ENCODE measurements at places on chromosomes 2 and 18.
A peak's percentile ranks its signal among the peaks of the same experiment; 100 is the strongest.

DNA sequence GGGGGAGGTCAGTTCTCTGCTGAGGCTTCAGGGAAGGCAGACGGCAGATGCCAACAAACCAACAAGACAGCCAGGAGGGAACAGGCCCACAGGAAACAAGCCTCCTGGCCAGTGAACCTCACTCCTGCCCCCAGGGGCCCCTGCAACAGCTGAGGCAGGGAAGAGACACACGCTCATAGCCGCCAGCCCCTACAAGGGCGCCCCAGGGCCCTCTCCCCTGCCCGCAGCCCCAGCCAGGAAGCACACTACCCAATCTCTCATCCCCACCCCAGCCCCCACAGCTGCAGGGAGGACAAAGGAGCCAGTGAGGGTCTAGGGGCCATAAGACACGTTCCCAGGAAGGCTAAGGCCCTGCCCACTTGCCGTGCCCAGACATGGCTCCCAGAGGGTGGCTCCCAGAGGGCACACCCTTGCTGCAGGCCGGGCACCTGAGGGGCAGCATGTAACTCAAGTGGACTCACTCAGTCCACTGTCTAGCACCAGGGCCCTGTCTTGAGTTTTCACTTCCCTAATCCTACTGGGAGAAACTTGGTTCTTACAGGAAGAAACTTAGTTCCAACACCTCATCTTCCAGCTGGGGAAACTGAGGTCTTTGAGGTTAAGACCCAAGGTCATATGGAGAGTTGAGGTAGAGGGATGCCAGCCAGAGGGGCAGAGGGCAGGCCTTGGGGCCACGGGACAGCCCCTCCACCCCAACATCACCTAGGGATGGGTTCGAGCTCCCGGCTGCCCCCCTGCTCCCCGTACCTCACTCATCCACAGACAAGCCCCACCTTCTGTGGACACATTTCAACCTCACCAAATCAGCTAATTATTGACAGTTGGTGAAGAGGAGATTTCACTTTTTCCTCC is 37.3 kb downstream of the EMX1 start:
- DNase-seq = no peak

DNA sequence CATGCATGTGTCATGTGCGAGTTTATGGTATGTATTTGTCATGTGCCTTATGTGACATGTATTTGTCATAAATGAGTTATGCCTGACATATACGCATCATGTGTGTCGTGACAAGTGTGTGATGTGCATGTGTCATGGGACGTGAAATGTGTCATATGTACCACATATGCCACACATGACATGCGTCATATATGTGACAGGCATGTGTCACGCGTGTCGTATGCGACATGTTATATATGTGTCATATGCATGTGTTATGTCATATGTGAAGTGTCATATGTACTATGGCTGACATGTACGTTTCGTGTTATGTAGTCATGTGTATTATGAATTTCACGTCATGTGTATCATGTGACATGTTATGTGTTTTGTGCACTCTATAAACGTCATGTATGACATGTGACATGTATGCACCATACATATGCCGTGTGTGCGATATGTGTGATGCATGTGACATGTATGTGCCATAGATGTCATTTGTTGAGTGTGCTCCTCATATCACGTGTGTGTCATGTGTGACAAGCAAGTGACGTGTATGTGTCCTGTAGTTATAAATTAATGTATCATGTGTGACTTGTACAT is 2152.3 kb upstream of the PIK3C3 start:
- no peak for DNase-seq

DNA sequence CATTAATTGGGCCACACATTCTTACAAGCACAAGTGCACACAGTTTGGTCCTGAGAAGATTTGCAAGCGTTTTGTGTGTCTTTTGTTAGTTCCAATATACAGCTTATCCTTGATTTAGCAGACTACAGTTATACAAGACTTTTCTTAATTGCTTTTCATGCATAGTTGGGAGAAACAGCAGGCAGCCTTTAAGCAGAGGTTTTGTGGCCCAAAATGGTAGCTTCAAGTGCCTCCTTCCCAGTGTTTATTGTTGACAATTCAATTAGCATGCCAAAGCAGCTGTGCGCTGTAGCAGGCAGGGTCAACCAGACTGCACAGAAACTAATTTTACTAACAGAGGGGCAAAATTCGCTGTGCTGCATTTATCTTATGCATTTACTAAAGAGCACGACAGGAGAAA is 47.5 kb downstream of the FRZB start:
- DNase-seq = no peak

DNA sequence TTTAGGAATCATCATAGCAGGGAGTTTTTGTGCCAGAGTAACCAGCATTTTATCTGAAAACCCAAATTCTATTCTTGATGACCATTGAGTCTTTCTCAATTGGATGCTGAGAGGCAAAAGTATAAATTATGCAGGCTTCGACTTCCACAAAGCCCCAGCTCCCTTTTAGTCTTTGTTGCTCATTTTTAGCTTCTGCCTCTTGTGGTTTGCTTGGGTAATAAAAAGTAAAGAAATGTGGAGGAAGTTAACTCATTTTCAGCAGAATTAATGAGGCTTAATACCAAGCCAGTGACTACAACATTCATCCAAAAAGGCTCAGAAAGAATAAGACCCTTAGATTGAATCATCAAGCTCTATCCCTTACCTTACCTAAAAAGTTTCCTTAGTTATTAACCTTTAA is 18.6 kb downstream of the ERMN start:
- DNase-seq = no peak

DNA sequence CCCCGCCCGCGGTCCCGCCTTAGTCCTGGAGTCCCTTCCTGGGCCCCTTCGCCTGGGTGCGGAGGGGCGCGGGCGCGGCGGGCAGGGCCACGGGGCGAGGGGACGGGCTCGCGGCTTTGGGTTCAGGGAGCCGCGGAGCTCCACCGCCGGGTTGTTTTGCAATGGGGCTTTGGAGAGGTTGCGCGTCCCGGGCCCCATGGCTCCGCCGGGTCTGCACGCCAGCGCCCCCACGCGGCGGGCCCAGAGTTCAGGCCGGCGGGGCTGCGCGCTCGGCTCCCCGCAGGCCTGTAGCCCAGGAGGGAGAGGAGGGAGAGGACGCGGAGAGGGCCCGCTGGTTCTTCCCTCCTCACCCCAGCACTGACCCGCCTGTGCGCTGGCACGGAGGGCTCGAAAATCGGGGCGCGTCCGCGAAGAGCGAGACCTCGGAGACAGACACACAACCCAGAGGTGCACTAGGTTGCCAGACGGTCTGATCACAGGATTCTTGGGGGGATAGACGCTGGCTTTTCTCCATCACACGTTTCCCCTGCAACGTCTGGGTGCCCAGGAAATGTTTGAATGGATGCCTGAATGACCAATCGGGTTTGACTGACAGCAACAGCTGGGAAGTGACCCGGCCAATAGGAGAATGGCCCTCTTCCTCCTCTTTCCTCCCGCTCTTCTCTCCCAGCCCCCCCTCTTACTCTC is 4.9 kb upstream of the SIX2 start:
- no peak for DNase-seq

DNA sequence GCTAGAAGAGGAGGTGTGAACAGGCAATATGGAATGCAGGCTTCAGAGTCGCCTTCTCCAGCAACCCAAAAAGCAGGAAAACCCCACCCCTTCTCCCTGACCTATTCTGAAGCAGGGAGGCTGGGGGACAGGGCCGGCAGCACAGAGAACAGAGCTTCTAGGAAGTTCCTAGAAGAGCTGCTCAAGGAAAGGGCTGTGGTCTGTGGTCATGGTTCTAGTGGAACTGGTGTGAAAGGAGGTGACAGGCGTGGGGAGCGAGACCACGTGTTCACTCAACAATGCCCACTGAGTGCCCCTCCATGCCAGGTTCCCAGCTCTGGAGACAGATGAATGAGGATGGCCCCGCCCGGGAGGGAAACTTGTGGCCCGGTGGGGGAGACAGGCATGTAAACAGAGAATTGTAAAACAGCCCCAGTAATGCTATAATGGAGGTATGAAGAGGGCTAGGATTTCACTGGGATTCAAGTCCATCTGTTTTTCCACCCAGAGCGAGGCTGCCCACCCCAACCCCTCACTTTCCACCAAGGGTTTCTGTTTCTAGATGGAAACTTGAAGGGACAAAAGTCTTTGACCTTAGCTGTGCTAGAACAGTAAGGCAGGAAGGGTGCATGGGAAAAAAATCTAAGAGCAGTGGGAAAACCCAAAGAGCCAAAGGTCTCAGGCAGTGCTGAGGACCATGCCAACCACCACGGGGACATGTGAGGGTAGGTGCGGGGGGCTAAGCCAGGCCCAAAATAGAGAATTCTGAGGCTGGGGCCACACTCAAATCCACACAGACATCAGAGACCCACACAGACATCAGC is 71.8 kb downstream of the TNS1 start:
- no peak for DNase-seq

GRCh38 chr2:235106874-235107639 is 155.2 kb downstream of the SH3BP4 start:
- DNase-seq = no peak

DNA sequence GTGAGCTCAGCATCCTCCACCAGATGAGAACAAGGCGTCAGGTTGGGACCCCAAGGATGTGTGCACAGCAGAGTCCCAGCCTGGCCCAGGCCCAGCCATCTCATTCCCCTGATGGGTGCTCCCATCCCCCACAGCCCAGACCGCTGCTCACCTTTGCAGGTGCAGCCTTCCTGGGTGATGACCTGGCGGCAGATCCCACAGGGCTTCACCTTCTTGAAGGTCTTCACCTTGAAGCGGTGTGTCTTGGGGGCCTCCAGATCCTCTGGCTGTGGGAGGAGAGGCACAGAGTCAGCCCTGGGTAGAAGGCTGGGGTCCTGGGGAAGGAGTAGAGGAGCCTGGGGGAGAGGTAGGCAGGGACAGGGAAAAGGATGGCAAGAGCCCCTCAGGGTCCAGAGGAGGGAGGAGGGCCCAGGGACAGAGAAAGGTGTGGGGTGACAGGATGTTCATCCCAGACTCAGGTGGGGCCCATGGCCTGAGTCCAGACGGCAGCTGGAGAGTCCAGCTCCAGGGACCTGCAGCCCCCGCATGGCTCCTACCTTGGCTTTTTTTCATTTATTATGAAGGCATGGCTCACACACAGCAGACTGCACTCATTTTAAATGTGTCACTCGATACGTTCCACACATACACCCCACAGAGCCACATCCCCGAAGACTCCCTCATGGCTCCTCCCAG is 11.9 kb downstream of the TNS1 start:
- no peak for DNase-seq

GRCh38 chr2:149080971-149081370 is 42.5 kb downstream of the LYPD6B start:
- DNase-seq = no peak

- DNase-seq = no peak
Measured at GRCh38 chr2:11073251-11073650, 82.0 kb upstream of the SLC66A3 start.

- no peak for DNase-seq
Measured at GRCh38 chr2:98383166-98383565, 36.9 kb downstream of the CNGA3 start.

- DNase-seq = no peak
Measured at GRCh38 chr2:182933629-182934028, 67.2 kb upstream of the FRZB start.

- no peak for DNase-seq
Measured at GRCh38 chr2:191615596-191615995, 62.3 kb upstream of the NABP1 start.

DNA sequence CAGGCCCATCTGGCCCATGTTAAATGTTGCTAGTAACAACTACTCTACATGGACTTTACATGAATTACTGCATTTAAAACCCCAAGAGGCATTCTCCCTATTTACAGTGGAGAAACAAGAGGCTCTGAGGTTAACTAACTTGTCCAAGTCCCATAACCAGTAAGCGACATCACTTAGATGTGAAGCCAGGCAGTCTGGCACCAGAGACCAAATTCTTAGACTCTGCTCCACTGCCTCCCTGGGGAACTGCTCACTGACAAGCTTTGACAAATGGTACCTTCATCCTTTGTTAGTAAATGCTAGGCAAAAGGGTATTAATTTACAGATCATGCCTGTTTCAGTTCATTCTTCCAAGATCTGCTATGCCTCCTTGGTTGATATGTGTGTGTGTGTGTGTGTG is 124.8 kb downstream of the AFF3 start:
- no peak for DNase-seq

- no peak for DNase-seq
Measured at GRCh38 chr2:218927876-218928275, 31.6 kb upstream of the CDK5R2 start.

DNA sequence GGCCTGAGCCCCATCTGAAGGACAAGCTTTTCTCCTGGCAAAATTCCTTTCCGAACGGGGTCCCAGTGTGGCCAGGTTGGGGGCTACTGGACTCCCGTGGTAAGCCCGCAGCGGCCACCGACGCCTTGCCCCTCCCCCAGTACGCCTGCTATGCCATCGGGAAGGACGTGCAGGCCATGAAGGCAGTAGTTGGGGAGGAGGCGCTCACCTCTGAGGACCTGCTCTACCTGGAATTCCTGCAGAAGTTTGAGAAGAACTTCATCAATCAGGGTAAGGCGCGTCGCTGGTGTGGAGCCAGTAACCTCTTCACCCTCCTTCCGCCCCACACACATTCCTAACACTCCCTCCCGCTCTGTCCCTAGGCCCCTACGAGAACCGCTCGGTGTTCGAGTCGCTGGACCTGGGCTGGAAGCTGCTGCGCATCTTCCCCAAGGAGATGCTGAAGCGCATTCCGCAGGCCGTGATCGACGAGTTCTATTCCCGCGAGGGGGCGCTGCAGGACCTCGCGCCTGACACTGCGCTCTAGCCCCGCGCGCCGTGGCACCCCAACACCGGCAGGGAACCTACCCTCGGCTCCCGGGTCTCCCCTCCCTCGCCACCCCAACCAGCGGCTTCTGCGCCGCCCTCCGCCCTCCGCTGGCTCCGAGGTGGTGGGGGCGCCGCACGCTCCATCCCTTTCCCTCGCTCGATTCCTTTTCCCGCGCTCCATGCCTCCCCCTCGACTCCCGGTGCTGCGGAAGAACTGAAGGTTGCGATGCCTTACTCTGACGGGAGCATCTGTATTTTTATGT is 13.6 kb upstream of the ANKRD53 start:
- DNase-seq = peak; percentile 70

GRCh38 chr2:158529379-158530259 is 72.9 kb downstream of the PKP4 start:
- no peak for DNase-seq

DNA sequence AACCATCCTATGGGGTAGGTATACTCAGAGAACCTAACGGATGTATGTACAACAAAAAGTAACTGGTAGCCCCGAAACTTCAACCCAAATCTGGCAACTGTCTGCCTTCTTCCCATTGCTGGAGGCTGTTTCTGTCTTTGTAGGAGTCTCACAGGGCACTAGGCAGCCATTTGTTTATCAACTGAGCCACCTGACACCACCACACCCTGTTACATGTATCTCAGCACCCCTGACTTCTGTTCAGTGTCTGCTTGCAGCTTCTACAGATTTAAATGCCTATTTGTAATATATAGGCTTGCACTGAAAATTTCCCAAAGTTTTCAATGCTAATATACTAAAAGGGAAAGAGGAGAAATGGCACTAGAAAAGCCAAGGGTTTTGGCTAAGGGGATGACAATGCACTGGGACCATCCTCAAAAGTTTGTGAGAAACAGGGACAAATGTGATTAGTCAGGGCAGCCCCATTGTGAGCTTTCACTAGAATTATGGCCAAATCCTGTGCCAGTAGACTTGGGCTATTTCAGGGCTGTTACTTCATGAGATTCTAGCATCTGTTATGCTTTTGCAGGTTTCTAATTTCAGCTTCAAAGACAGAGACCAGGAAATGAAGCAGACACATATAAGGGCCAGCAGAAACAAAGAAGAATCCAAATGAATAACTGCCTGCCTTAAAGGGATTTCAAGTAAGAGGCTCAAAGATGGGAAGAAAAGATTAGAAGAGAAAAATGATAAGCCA is 103.3 kb downstream of the MYO5B start:
- DNase-seq = no peak

- DNase-seq = no peak
Measured at GRCh38 chr2:234479465-234479864, 17.4 kb downstream of the ARL4C start.

All from effector CD8-positive, alpha-beta T cell (primary cell).